Upper lobe of right lung (tissue), 1 donor: ENCODE measurements at places on chromosomes 7 and 10. TPM values are rescaled to one million over a fixed set of nuclear protein-coding genes. Genes with fewer than 3 reads are reported as not detected.

TMEM139 gene
- total RNA-seq: 25.1 TPM

C10orf62 gene
- not detected for total RNA-seq

PTF1A gene
- not detected for total RNA-seq

CPA2 gene
- total RNA-seq: not detected

ASB15 gene
- total RNA-seq: not detected

ACADSB gene
- total RNA-seq: 27.1 TPM

STK31 gene
- total RNA-seq: 1.1 TPM

SRGN gene
- 225 TPM for total RNA-seq

FRG2B gene
- total RNA-seq: not detected

BICC1 gene
- total RNA-seq: 9.2 TPM

GIMAP4 gene
- total RNA-seq: 83.3 TPM

- DNase-seq: no peak
Measured at GRCh38 chr10:10397906-10398305, 619.8 kb upstream of the CELF2 start.

GRCh38 chr10:50604049-50604640 lies 19.6 kb downstream of the SGMS1 start:
- DNase-seq: no peak

DNA sequence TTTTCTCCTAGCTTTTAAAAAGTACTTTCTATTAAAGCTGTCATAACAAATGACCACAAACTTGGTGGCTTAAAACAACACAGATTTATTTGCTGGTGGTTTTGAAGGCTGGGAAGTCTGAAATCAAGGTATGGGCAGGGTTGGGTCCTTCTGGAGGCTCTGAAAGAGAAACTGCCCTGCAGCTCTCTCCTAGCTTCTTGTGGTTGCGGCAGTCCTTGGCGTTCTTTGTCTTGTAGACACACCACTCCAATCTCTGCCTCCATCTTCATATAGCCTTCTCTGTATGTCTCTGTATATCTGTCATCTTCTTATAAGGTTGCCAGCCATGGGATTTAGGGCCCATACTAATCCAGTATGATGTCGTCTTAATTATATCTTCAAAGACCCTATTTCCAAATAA lies 79.4 kb upstream of the PRR15 start:
- no peak for DNase-seq

DNA sequence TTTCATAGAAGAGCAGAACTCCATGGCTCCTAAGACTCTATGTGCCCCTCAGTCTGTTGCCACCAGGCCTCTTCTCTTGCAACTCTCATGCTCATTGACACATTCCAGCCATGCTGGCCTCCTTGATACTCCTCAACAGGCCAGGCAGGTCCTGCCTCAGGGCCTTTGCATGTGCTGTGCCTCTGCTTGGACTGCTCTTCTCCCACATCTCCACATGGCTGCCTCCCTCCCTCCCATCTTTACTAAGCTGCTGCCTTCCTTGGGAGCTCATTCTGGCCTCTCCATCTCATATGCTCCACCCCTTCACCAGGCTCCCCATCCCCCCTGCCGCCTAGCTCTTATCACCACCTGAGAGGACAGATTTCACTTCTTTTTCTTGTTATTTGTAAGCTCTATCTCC lies 103.8 kb upstream of the GPR26 start:
- no peak for DNase-seq

DNA sequence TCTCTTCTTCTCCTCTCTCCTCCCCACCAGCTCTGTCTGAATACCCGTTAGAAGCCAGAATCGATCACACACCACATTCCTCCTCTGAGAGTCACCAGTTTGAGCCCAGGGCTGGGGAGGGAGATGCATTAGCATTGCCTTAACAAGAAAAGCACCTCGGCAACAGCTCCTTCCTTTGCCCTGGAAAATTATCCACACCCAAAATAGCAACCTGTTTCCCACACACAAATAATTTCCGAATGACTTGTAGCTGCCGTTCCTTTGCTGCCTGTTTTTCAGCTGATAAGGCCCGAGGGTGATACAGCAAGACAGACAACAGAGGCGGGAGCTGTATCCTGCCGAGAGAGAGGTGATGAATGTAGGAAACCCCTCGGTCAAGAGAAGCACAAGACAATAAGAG lies 91.3 kb downstream of the CPXM2 start:
- DNase-seq: no peak

GRCh38 chr10:48794074-48794473 lies 109.4 kb downstream of the WDFY4 start:
- no peak for DNase-seq

DNA sequence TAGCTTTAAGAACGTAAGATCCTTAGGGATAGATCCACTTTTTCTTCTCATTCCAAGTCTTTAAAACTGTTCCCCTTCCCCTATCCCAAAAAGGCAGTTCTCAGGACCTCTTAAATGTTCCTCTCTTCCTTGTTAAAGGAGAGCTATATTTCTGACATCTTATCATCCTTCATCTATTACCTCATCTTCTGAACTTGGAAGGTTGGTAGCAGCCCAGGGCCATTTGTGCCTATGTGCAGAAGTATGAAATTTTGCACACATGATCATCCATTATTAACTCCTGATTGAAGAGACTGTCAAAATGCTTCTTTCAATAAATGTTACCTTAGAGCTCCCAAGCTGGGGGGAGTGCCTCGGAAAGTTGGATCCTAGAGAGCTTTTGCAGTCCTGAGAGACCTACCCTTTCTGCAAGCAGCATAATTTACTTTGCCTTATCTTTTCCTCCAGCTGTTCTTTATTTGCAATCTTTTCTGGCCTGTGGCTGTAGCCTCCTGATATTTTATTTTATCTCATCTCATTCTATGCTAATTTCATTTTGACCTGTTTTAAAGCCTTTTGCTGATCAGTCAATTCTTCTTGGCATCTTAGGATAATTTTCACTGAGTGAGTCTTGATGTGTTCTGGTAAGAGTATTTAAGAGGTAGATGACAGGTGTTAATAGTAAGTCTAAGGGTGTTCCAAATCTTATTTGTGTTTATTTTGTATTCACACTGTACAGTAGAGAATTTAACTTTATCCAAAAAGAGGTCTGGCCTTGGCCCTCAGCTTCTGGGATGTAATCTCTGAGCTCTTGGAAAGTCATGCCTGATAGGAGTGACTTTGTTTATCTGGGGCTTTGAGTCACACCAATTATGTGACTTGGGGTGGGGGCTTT lies 135.0 kb upstream of the PDLIM1 start:
- no peak for DNase-seq

- DNase-seq: peak; percentile 47
Measured at GRCh38 chr7:6164491-6164890, 107.9 kb downstream of the CYTH3 start.

DNA sequence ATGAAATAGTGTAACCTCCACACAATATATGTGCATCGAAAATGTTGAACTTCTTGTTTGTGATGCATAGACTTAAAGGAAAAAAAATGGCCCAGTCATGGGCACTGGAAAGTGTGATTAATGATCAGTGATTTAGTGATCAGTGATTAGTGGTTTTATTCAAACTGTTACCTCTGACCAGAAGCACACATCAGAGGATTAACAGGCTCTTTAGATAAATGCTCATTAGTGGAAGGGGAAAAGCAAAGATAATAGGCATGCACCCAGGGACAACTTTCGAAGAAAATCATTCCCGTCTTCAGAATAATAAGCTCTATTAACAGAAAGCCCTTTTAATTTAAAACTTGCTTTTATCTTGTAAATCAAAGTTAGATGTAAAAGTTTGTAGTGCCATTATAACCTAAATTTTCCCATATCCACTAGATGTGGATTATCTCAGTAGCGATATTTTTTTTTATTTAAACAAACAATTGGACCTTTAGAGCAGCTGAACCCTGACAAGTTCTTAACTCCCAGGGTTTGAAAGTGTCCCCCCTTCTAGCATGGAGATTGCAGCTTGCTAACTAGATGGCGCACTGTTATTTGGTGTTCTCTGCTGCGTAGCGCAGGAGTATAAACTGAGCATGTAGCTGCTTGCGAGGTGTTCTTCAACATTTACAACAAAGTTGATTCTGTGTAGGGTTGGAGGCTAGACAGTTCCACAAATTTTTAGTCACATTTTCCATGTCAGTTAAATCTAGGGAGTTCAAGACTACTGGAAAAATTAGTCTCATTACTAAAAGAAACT lies at the start of gene CREB5:
TSS of gene CREB5 (plus strand) at position 643 of the 787 bp plus-strand sequence. CDS start 397 bp downstream, outside the sequence.
- no peak for DNase-seq

- no peak for DNase-seq
Measured at GRCh38 chr10:12397941-12398340, 48.6 kb downstream of the CAMK1D start.

- no peak for DNase-seq
Measured at GRCh38 chr7:12945901-12946300, 258.5 kb downstream of the ARL4A start.

- no peak for DNase-seq
Measured at GRCh38 chr7:108770981-108771745, 201.5 kb downstream of the DNAJB9 start.

DNA sequence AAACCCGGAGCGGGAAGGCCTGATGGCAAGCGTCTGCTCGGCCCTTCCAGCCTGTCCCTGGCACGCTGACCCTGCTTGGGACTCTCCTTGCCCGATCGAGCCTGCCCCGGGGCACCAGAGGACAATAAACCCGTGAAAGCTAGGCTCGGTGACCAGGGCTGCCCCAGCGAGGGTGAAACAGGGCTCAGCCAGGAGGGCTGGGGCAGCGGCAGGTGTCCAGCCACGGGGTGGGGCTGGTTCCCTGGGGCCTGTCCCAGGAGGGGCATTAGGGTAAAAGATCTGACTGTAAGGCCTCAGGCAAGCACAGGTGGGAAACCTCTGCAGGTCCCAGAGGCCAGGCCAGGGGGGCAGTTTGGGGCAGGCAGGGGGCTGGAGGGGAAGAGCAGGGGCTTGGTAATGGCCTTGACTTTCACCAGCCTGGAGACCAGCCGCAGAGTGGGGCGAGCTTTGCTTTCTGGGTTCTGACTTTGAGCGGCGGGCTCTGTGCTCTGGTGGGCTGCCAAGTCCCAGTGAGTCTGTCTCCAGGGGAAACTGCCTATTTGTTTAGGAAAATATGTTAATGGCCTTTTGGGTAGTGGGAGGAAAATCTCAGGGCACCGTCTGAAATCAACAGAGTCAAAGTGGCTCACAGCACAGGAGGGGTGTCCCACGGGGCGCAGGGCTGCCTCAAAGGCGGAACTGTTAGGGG lies 68.2 kb upstream of the INPP5A start:
- no peak for DNase-seq

GRCh38 chr7:140448781-140449480 lies 30.4 kb downstream of the MKRN1 start:
- no peak for DNase-seq

GRCh38 chr10:15320522-15321203 lies 50.4 kb downstream of the FAM171A1 start:
- DNase-seq: no peak

- DNase-seq: no peak
Measured at GRCh38 chr10:99743841-99744240, 11.8 kb downstream of the CUTC start.

DNA sequence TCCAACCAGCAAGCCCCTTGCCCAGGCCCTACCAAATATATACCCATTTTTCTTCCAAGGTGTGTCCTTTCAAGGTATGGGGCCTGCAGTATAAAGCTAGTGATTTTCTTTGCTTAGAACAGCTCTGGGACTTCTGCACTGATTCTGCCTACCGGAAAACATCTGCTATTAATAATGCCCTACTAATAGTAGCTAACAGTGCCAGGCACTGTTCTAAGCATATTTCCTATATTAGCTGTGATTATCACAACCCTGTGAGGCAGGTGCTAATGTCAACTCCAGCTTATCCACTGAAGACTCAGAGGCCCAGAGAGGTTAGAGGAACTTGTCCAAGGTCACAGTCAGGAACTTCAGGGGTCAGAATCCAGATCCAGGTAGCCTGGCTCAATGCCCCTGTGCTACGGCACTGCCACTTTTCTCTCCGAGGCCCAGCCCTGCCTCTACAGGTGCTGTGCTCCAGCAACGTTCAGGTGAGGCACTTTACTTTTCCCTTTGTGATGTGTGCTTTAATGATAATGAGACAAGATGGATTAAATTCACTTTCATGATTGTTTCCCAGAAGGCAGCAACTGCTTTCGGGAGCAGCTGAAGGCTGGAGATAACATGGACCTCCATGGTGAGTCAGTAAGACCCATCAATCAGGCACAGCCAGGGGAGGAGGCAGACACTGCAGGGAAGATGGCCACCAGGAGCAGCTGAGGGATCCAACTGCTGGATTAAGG lies 26.7 kb downstream of the TAS2R41 start:
- DNase-seq: no peak

- DNase-seq: no peak
Measured at GRCh38 chr10:107718864-107719263, 554.4 kb upstream of the SORCS1 start.

DNA sequence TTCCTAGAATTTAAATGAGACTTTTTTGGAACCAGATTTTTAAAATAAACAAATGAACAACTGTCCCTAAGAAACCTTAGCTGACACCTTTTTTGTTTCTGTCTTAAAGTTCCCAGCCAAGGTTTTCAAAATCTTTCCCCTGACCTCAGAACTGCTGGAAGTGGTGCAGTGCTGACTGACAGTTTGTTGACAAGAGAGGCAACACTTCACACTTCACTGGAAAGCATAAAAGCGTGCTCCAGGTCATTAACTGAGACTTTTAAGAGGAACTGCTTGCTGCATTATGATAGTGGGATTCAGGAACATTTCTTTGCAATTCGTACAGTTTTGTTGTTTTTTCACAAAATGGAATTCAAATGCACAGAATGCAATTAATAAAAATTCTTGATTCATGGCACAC lies 36.2 kb downstream of the SYPL1 start:
- no peak for DNase-seq

DNA sequence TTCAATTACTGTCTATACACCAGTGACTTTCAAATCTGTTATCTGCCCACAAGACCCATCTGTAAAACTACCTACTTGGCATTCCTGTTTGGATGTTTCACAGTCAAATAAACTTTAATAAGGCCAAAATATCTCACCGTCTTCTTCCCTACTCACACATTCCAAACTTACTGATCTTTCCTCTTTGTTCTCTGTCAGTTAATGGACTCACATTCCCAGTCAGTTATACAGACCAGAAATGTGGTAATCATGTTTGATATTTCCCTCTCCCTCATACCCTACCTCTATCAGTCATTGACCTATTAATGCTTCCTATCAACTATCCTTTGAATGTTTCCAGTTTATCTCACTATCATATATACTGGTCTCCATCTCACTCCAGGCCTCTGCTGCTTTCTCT lies 28.5 kb upstream of the HDAC9 start:
- no peak for DNase-seq

- DNase-seq: no peak
Measured at GRCh38 chr10:3769556-3769955, 15.5 kb downstream of the KLF6 start.
